NCI-H510A treated with DMSO at 0.1 percent for 48 hours (cell line): ENCODE measurements at places on chromosomes 7 and 10.

DNA sequence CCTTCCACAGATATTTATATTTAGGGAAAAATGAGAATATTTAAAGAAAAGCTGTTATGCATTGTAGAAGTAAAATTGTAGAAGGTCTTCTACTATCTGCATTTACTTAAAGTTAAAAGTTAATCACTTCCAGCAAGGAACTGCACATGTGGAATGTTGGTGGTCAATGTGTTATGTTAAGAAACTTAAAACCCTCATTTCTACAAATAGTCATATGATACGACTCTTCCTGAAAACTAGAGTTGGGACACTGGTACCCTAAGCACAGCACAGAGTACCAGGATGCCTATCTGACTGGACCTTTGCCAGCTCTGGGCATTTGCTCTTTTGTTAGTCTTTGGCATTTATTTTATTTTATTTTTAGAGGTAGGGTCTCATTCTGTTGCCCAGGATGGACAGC, 524.2 kb upstream of the GALNT17 start:
- no peak for DNase-seq

- no peak for DNase-seq
Observed at GRCh38 chr7:112615701-112616100, 134.9 kb downstream of the LSMEM1 start.

GRCh38 chr10:91681361-91682276, 48.7 kb upstream of the PPP1R3C start:
- no peak for DNase-seq

- no peak for DNase-seq
Observed at GRCh38 chr10:67812007-67812406, 26.0 kb downstream of the DNAJC12 start.

DNA sequence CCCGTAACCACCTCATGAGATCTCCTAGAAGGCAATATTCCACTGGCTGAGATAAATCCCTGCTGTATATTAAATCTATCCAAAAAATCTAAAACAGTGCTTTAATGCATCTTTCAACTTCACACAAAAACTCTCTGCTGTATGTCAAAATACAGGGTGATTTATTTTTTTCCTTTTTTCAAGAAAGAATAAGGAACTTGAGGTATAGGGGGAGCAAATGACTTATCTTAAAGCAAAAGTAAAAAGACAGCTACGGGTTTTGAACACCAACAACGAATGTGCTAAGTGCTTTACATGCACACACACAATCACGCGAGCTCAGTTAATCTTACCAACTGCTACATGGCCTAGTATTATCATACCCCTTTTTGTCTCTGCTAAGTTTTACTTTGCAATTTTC, 168.9 kb upstream of the PHF14 start:
- no peak for DNase-seq

DNA sequence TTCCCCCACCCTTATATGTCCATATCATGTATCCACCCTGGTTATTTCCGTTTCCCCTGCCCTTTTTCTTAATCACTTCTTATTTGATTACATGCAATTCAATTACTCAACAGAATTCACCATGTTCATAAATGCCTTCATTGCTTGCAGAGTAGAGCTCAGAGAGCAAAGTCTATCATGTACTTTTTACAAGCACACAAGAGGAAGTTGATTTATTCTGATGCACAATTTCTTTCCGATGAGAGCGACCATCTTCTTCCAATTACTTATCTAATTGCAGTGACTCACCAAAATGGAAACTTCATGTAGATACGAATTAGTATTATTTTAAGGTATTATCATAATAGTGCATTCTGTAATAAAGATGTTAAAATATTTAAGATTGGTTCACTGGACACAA, 430.5 kb upstream of the KLF6 start:
- no peak for DNase-seq

DNA sequence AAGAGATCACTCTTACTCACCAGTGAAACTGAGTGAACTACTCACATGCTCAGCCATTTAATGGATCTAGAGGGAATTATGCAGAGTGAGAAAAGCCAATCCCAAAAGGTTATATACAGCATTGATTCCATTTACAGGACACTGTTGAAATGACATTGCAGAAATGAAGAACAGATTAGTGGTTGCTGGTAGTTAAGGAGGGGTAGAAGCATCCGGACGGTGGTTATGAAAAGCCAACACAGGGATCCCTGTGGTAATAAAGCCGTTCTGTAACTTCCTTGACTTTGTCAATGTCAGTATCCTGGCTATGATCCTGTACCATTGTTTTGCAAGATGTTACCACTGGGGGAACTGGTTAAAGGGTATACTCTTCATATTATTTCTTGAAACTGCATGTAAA, 253.4 kb downstream of the USP6NL start:
- no peak for DNase-seq

- no peak for DNase-seq
Observed at GRCh38 chr7:41188163-41189130, 514.4 kb downstream of the INHBA start.

DNA sequence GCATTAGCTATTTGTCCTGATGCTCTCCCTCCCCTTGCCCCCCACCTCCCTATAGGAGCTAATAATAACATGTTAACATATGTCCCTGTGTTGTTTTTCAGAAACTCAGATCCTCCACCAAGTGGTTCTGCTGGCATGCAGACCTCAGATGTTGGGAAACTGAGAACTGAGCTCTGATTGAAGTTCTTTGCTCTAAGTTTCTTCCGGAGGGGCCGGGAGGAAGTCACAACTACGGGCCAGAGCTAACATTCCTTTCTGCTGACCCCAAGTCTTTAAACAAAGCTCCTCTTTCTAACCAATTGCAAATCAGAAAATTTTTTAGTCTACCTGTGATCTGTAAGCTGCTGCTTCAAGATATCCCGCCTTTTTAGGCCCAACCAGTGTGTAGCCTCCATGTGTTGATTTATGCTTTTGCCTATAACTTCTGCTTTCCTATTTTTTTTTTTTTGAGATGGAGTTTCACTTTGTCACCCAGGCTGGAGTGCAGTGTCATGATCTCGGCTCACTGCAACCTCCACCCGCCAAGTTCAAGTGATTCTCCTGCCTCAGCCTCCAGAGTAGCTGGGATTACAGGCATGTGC, 66.6 kb downstream of the LYZL1 start:
- DNase-seq = no peak

DNA sequence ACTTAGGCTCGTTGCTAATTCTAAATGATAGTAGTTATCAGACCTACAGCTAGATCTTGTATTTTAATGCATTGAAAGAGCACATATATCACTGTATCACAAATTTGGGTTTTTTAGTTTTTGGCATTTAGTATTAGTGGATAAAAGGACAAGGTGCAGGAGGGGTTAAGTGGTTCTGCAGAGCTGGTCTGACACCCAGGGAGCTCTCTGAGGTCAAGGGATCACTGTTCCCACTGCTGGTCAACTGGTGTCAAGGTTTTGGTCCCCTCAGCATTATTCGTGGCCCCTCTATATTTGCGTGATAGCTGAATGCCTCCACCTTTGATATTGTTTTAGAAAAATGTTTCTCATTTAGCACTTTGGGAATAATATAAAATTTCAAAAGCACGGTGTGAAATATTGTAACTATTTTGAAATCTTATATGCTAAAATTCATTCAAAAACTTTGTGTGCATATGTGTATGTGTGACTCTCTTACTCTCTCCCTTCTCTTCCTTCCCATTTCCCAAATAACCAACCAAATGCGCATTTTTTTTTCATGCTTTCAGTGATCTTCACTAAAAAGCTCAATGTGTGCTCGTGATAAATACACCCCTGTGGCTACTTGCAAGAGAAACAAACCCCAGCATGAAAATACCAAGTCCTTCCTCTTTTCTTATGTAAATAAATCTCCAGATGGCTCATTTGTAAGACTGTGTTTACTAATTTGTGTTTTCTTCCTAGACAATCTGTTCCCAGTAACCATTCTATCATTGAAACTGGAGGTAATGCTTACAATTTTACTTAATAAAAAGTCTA, 309.2 kb downstream of the FGFR2 start:
- no peak for DNase-seq

DNA sequence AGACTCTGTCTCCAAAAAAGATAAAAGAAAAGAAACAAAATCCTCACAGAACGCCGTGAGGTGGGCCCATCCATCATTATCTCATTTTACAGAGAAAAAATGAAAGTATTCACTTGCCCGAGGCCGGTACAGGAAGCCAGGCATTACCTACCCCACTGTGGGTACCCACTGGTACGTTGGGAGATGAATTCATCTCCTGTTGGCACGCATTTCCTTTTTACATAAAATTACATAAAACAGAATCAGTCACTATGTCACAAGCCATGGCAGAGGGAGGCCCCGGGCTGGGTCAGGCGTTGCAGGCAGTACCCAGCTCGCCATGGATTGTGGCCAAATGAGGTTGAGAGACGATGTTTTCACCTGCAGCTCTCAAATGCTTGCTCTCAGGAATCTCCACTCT, 38.6 kb upstream of the TNRC18 start:
- no peak for DNase-seq

DNA sequence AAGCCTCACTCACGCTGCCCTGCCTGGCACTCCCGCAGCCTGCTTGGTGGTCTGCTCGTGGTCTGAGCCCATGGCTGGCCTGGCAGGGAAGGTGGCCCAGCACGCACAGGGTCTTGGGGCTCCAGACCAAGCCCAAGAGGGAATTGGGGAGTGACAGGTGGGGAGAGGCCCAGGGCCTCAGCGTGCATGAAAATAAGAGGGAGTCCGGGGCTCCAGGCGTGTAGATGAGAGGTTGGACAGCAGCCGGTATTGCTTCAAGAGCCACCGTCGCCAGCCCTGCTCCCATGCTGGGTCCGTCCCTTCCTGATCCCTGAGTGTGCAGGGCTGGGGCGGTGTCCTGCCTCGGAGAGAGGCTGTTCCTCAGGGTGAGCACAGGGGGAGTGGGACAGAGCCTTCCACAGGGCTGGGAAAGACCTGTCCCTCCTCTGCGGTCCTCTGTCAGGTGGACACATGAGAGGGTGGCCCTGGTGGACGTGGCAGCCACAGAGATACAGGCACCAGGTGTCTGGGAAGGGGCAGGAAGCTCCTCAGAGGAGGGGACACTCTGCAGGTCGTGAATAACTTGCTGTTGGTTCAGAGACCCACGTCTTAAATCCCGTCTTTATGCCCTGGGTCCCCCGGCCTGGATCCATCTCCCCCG, 113.1 kb downstream of the INPP5A start:
- DNase-seq = no peak

- DNase-seq = no peak
Observed at GRCh38 chr10:62136931-62137330, 131.7 kb downstream of the RTKN2 start.

- no peak for DNase-seq
Observed at GRCh38 chr7:5507013-5507412, 83.4 kb upstream of the TNRC18 start.

- DNase-seq = no peak
Observed at GRCh38 chr10:85459906-85460305, 906.7 kb downstream of the GRID1 start.

- DNase-seq = no peak
Observed at GRCh38 chr7:70014472-70015177, 416.4 kb downstream of the AUTS2 start.

DNA sequence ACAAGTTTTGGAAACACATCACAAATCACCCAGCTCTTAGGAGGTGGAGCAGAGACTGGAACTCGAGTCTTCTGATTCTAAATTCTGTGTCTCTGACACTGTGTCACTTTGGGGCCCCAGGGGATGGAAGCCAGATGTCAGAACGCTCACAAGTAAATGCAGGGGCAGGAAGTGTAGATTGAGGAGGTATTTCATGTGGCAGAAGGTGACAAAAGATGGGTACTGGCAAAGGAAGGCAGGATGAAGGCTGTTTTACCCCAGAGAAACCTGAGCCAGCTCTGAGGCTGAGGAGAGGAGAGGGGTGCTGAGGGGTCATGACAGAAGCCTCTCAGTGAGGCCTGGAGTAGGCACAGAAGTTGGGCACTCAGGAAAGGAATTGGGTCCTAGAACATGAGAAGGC, 6.0 kb upstream of the PURB start:
- DNase-seq = no peak

DNA sequence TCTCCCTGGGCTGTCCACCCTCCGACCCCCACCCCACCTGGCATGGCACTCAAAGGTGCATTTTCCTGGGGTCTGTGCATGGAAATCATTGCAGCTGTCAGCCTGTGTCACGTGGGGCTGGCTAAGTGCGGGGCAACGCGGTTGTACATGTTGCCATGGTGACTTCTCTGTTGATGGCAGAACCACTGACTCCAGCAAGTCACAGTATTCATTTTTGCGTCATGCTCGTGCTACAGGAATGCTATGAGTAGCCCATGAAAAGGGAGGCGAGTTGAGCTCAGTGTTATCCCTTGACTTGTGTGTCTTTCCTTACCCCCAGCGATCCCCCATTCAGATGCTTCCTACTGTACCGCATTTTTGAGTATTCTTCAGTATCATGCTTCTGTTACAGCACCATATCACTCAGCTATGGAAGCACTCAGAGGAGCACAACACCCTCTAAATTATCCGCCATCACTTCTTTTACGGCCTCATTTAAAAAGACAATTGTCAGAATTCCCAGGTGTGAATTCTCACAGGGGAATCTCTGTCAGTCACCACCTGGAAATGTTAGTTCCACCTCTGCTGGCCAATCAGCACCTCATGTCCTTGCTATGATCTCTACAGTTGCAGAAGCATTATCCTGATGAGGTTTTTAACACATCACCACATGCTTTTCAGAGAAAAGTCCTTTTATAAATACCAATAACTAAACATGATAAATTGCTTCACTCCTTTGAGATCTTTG, 194.4 kb upstream of the C7orf33 start:
- no peak for DNase-seq

- DNase-seq = no peak
Observed at GRCh38 chr7:31299336-31299735, 41.2 kb downstream of the NEUROD6 start.

DNA sequence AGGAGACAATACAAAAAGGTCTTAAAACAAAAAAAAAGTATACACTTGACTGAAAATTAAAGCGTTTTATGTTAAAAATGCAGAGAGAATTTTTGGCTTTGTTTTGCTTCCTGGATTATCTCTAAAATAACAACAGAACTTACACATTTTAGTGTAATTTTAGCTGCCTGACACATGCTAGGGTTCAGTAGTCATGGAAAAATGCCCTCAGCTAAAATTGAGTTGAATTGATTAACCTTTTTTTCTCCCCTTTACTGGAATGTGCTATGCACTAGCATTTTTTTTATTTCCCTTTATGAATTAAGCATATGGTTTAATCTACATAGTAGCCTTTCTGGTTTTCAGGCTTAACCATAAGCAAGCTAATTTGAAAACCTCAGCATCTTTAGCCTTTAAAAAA, 89.9 kb downstream of the ZNF277 start:
- DNase-seq = no peak

DNA sequence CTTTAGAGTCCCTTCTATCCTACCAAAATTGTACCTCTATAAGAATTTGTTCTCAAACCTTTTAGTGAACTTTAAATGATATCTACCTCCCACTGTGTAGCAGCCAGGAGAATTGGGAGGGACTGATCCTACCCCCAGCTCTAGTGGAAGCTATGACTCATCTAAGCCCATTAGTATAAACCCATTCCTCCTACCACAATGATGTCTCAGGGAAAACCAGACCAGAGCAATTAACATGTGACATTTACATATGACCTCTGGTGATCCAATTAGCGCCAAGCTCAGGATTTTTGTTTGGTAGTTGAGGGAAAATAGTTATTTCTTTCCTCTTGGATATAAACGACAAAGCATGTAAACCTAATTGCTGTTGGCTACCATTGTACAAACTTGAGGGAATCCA, 33.1 kb upstream of the R3HCC1L start:
- DNase-seq = no peak
